ENCODE measurements at places on chromosomes 13 and 19.
A peak's percentile ranks its signal among the peaks of the same experiment; 100 is the strongest.

- DNase-seq = no peak
Measured at GRCh38 chr13:41848435-41849255, 112.3 kb downstream of the VWA8 start.

GRCh38 chr19:4316956-4317355 is 12.6 kb downstream of the FSD1 start:
- DNase-seq = no peak

DNA sequence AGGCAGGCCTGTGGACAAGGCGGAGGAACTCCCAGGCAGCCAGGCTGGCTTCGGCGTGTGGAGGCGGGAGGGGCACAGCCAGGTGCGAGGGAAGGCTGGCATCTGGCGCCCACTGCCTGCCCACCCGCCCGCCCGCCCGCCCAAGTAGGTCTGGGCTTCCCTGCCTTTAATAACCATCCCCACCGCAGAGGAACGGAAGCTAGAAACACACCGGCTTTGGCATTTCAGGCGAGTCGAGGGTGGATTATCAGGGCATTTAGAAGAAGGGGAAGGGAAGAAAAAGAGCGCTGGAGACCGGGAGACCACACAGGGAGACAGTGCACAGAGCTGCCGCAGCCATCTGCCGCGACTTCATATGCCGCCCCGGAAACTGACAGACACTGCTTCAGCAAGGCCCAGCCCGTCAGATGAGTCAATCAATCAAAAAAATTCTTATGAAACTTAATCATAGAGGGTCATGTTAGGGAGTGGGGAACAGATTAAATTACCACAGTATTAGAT is 199.7 kb downstream of the TSHZ3 start:
- peak; percentile 65 for DNase-seq

DNA sequence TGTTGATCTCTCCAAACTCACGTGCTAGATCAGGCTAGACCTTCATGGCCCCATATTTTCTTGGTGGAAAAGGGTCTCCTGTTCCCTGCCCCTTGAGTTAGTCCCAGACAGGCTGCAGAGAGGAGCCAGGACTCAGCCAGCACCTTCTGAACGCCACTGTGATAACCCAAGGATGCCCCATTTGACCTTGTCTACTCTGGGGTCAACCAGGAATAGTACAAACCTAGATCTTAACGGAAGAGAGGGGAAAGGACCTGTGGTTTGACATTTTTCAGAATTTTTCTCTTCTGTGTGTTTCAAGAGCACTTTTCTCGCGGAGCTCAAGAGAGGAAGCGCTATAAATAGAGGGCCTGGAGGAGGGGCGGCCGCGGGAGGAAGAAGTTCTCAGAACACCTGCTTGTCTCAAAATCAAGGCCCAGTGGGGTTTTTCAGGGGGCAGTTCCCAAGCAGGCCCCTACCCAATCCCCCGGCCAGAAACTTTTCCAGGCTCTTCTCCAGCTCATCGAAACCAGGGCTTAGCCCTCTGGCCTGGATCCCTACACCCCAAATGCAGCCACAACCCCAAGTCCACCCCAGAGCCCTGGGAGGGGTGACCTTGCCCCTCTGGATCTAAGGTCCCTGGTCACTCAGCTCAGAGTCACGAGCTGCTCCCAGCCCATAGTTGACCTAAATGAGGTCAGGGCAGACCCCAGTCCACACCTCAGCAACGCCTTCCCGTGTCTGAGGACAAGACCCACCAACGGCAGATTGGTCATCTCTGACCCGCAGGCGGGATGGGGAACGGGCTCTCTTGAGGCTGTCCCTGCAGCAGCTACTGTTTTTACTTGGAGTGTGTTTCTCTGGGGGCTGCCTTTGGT is 75.6 kb upstream of the TM9SF2 start:
- DNase-seq = no peak

DNA sequence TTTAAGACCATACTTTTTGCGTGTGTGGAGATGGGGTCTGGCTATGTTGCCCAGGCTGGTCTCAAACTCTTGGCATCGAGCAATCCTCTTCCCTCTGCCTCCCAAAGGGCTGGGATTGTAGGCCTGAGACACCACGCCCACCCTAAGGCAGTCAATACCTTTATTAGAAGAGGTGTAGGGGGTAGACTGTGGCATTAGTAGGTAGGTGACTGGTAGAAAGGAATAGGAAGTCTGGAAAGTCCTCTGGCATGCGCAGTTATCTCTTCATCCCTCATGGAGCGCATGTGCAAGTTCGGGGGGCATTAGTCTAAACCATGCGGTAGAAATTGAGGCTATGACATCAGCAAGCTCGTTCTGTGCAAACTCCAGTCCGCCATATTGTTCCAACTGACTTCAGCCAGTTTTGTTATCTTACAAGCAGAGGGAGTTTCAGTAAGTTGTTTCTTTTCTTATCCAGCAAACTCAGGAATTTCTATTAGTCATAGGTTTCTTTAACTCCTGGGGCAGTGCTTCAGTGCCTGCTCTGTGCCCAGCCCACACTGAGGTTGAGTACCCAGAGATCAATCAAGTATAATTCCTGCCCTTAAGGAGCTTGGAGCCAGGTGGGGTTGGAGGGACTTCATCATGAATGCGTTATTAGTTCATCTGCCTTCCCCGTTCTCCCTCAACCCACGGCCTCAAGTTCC is 7.3 kb upstream of the RANBP3 start:
- peak; percentile 71 for DNase-seq

GRCh38 chr19:57245066-57245465 is 4.6 kb downstream of the ZNF805 start:
- DNase-seq = no peak

DNA sequence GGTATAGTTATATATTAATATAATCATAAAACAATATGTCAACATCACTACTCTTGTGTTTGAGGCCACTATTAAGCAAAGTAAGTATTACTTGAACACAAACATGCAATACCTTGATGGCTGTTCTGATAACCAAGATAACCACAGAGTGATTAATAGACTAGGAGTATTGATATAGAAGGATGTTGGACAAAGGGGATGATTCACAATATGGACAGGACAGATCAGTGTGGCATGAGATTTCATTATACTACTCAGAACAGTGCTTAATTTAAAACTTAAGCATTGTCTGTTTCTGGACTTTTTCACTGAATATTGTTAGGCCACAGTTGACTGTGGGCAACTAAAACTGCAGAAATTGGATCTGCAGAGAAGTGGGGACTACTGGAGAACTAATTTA is 384.2 kb downstream of the SLITRK1 start:
- DNase-seq = no peak

GRCh38 chr19:47275791-47276461 is 1.2 kb downstream of the INAFM1 start:
- no peak for DNase-seq

DNA sequence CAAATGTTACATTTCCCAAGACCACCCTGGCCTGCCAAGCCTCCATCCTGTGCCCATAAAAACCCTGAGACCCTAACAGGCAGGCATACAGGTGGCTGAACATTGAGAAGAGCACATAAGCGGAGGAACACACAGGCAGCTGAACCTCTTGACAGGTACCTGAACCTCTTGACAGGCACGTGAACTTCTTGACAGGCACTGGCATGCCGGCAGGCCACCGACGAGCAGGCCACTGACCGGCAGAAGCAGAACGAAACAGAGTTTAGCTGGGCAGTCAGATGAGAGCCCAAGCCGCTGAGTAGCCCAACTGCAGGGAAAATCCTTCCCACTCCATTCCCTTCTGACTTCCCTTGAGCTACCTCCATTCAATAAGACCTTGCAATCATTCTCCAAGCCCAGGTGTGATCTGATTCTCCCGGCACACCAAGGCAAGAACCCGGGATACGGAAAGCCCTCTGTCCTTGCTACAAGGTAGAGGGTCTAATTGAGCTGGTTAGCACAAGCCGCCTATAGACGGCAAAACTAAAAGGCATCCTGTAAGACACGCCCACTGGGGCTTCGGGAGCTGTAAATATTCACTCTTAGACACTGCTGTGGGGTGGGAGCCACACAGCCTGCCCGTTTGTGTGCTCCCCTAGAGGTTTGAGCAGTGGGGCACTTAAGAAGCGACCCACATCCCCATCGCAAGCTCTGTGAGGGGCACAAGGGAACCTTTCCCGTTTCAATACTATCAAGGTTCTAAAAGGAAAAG is 2613.9 kb upstream of the PCDH20 start:
- DNase-seq = no peak

DNA sequence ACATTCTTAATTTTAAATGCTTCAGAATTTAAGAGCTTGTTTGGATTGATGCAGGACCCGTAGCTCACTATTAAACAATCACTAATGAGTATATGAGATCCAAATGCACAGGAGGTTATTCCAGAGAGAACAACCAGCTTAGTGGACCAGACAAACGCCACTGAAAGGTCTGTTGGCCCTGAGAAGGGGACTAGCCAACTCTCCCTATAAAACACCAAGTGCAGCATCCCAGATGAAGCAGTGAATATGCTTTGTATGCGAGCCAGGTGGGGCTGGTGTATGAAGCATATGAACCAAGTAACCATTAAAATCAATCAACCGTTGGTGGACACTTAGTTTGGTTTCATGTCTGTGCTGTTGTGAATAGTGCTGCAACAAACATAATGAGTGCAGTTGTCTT is 9.8 kb upstream of the LILRB1 start:
- DNase-seq = no peak

DNA sequence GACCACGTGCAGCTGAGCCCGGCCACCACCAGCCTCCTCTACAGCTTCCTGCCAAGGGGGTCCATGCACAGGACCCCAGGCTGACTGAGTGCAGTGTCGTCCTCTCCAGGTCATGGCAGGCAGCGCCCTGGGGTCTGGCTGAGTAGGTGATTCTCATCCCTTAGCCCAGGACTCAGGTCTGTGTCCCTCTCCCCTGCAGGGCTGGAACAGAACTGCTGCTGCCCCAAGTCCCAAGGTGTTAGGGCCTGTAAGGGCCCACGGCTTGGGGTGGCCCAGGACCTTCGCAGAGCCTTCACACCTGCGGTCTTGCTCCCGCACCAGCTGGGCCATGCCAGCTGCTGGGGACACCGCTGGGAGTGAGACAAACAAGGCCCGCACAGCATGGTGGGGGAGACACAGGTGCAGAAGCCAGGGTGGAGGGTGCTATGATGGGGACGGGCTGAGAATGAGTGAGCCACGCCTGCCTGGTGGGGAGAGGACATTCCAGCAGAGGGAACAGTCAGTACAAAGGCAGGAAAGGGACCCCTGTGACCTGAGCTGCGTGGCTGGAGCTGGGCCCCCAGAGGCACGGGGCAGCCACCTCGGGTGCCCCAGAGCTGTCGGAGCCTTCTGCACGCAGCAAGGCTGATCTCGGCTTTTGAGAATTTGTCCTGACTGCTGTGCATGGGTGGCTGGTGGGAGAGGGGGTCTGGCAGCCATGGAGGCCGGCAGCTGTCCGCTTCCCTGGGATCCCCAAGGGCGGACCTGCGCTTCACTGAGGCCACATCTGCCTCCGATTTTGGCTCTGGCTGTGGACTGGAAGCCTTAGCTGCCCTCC is 11.9 kb downstream of the PLEKHF1 start:
- DNase-seq = no peak

- no peak for DNase-seq
Measured at GRCh38 chr13:51501096-51501495, 48.3 kb upstream of the INTS6 start.

GRCh38 chr13:28854657-28855056 is 34.5 kb downstream of the MTUS2 start:
- peak; percentile 19 for DNase-seq

DNA sequence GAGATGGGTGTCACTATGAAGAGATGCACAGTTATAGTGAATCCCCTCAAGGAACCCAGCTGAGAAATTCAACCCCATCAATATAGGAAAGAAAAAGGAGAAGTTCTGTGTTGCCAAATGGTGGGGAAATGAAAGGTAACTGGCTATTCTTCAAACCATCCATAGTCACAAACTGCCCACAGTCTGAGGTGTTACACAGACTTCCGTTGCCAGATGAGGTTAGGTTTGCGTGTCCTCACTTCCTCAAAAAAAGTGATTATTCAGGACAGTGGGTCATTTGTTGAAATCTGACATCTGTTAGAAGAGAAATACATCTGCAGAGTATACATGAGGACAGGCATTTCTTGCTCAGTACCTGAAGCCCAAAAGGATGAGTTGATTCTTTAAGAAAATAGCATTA is 9.0 kb downstream of the SIGLEC5 start:
- no peak for DNase-seq

GRCh38 chr13:109110159-109110558 is 480.7 kb downstream of the MYO16 start:
- DNase-seq = no peak

DNA sequence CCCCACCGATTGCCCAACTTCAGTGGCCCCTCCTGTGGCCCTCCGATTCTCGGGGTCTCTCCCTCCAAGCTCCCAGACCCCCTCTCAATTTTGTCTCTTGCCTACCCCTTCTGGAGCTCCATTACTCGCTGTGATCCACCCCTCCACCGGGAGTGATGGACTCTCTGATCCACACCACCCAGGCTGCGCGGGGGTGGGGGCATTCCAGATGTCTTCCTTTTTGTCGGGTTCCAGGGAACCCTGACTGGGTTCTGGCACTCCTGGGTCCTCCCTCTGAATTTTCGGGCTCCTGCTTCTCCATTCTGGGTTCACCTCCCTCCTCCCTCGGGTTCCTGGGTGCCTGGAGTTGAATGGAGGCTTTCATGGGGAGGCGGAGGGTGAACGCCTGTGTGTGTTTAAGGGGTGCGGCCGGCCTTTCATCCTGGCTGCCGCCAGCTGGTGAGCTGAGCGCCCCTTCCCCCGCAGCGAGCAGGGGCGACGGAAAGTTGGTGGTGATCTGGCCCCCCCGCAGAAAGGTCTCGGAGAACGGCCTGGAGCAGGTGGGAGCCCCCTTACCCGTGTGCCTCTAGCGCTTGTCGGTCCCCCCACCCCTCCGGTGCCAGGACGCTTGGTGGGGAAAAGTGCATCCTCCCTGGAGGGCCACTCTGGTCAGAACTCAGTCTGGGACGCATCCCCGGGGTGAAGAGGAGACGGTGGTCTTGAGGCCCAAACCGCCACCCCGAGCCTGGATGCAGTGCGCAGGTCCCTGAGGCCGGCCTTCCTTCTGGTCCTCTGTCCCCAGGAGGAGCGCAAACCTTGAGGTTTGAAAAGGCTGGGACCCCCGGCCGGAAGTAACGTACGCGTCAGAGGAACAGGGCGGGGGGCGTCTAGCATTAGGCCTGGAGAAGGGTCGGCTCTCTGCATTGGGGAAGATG is 1.6 kb downstream of the MISP3 start:
- peak; percentile 28 for DNase-seq

GRCh38 chr13:98848746-98849145 is 96.3 kb upstream of the SLC15A1 start:
- no peak for DNase-seq

GRCh38 chr13:50283017-50283416 is 267.8 kb downstream of the KCNRG start:
- no peak for DNase-seq

DNA sequence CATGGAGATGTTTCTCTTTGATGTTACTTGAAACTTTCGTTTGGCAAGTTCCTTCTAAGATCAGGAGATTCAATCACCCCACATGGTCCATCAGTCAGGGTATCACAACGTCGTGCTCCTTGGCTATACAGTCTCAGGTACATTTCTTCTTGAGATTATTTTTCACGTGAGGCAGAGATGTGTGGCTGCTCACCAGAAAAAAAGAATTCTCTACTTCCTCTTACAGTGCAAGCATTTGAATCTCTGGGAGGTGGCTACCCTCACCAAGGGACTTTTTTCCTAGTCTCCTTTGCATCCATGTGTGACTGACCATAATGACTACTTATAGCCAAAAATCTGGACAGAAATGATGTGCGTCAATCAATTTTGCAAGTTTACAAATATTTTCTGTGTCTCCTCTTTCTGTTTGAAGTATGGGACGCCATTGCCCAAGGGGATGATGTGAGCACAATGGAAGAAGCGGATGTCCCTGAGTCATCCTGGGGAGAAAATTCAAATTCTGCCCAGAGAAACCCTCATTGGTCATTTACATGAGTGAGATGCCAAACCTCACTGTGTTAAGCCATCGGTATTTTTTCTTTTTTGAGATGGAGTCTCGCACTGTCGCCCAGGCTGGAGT is 8.6 kb upstream of the LAIR2 start:
- peak; percentile 22 for DNase-seq
